ENCODE measurements at places on chromosomes 3 and 15. TPM values are rescaled to one million over a fixed set of nuclear protein-coding genes. Genes with fewer than 3 reads are reported as not detected.

SYNPR gene
- not detected for total RNA-seq

P2RY1 gene
- total RNA-seq: 0.02 TPM

DPP8 gene
- total RNA-seq: 16.4 TPM

LXN gene
- not detected for total RNA-seq

HIGD2B gene
- total RNA-seq: not detected

SETMAR gene
- total RNA-seq: 14.2 TPM

VGLL3 gene
- 13.9 TPM for total RNA-seq

VILL gene
- total RNA-seq: not detected

DPPA4 gene
- not detected for total RNA-seq

GATA2 gene
- 36.3 TPM for total RNA-seq

MAPKAPK3 gene
- 40.0 TPM for total RNA-seq

GRAMD1C gene
- 2.2 TPM for total RNA-seq

ADAMTS7 gene
- total RNA-seq: 0.25 TPM
